CD4-positive, alpha-beta T cell treated with Interleukin-15 for 4 hours (primary cell): ENCODE measurements at places on chromosomes 11 and 22.

DNA sequence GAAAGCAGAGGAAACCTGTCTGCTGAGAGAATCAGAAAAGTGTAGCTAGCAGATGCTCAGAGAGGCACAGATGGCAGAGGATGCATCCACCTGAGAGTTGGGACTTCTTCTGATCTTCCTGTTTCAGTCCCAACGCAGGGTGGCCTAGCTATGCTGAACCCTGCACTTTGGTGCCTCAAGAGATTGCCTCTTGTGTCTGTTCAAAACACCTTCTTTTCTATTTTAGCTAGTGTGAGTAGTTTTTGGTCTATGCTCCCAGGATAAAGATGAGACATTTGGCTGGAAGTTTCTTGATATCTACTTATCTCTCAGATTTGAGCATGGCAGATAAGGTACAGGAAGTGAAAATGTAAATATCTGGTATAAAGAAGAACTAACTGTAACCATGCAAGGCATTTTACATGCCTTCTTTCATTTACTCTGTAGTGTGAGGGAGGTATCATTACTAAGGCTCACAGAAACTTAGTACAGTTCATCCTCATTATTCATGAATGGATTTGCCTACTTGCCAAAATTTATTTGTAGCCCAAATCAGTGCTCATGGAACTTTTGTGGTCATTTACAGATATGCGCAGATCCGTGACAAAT, 47.0 kb upstream of the PSMA1 start:
- no peak for DNase-seq

DNA sequence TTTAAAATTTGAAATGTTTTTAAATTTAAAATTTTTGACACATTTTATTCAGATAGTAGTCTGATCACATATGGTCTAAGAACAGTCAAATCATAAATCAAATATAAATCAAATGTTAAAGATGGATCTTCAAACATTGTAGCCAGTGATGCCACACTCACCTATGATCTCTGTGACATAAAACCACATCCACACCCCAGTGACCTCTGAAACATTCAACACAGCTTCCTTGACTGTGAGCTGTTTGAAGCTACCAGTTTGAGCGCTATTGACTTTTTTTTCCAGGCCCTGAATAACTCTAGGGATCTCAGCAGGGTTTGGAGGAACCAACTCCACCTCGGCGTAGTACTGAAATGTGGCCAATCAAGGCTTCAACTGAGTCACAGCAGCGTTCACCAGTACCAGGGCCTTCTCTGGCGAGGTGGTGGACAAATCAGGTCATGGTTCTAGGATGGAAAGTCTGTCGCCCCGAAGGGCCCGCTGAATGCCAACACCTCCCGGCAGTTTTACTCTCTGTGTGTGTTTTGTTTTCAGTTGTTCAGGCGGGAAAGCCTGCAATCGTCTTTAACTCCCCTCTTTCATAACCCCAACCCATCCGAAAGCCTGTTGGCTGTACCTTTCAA, 4.3 kb upstream of the MARK2 start:
- no peak for DNase-seq

- DNase-seq, result no peak
Measured at GRCh38 chr22:43847376-43848289, 14.7 kb downstream of the SULT4A1 start.

GRCh38 chr11:76744186-76745043, 38.7 kb upstream of the TSKU start:
- DNase-seq, result no peak

GRCh38 chr11:64650923-64651523, 60.0 kb downstream of the SLC22A12 start:
- no peak for DNase-seq

DNA sequence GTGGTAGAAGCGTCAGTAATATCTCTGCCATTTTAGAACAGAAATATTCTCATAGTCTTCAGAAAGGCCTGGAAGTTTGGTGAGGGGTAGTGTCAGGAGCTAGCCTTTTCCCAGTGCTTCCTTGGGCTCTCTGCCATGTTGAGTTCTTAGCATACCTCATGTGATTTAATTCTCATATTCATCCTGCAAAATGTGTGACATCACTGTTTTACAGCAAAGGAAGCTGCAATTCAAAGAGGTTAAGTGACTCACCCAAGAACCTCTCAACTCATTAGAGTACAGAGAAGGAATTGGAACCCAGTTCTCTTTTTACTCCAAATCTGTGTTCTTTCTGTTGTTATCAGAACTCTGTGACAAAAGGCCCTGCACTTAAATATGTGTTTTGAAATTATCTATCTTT, 72.1 kb downstream of the RNF169 start:
- no peak for DNase-seq

DNA sequence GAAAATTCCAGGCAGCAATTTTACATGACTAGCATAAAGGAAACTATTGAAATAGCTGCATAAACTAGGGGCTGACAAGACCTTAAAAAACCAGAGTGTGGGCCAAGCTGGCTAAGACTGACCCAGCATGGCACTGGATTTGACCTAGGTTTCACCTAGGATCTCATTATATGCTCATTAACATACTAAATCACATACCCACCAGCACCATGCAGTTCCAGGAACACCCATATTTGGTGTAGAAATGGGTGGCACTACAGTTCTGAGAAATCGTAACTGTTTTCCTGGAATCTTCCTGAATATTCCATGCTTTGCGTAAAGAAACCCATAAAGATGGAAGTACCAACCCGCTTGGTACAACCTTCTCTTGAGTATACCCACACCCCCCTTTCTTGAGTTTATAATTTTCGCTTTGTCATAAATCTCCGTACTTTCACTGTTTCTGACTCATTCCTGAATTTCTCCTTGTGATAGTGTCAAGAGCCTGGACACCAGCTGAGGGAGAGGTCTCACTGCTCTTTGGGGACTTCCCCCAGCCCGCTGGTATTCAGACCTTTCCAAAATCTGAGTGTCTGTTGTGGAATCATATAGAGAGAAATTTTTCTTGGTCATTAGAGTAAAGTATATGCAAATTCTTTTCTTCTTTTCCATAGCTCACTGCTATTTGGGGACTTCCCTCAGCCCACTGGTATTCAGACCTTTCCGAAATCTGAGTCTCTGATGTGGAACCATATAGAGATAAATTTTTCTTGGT, 55.1 kb downstream of the MTMR3 start:
- no peak for DNase-seq

- no peak for DNase-seq
Measured at GRCh38 chr11:77400775-77401449, 73.0 kb downstream of the PAK1 start.

GRCh38 chr11:78450866-78451265, 33.2 kb upstream of the GAB2 start:
- DNase-seq, result no peak

DNA sequence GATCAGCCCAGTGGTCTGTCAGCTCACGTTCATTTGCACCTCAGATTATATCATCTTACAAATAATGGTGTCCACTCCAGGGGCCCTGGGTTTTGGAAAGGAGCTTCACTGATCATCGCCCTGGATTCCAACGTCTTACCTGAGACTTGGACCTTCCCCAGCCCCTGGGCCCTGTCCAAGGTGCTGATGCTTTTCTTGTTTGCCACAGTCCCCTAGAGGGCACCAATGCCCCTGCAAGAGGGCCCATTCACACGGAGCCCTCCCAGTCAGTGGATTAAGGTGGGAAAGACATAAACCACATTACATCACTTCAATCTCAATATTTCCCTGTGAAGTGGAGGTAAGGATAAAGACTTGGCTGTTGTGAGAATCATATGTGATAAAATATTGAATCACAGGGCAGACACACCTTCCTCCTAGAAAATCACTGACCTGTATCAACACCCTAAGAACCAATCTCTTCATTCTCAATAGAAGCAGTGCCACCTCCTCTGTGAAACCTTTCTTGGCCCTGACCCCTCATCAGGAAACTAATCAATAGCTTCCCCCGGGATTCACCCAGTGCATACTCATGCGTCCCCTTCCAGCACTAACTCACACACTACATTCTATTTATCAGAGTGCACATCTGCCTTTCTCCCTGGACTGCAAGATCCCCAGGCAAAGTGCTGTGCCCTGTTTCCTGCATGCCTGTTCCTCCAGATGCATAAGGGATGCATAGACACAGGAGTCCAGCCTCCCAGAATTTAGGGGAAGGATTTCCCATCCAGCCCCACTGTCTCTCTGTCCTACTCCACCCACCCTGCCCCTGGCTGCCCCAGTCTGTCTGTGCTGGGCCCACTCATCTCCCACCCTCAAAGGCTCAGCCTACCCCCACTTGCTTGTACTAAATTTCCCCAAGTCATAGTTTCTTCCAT, 167.0 kb downstream of the BUD13 start:
- DNase-seq, result no peak

- no peak for DNase-seq
Measured at GRCh38 chr11:1825039-1825740, 9.6 kb upstream of the SYT8 start.

DNA sequence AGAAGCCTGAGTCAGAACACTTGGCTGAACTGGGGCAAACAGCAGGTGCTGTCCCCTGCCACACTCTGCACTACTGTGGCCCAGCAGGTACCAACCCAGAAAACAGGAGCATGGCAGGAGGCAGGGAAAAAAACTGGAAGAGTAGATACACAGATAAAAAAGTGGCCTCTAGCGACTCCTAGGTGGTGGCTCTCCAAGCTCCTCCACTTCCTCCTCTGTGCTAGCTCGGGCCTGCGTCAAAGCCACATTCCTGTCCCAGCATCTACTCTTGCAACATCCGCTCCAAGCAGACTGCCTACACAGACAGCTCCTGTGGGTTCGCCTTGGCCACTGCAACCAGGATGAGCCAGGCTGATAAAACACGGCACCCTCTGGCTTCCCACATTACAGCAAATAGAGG, 6.9 kb downstream of the OR8B12 start:
- DNase-seq, result no peak

GRCh38 chr11:126049159-126049558, 13.5 kb downstream of the CDON start:
- no peak for DNase-seq

DNA sequence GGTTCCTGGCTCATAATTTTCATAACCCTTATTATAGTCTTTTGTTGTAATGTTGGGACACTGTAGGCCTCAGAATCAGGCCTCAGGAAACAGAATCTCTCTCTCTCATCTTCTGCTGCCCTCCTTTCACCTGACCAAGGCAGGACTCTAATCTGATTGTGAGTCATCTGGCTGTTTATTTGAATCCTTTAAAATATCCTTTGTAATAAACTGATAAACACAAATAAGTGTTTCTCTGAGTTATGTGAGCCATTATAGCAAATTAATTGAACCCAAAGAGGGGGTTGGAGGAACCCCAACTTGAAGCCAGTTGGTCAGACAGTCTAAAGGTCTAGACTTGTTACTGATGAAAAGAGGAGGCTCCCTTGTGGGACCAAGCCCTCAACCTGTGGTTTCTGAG, 30.6 kb downstream of the ACER3 start:
- no peak for DNase-seq

- no peak for DNase-seq
Measured at GRCh38 chr11:64987998-64988854, 8.5 kb downstream of the BATF2 start.

DNA sequence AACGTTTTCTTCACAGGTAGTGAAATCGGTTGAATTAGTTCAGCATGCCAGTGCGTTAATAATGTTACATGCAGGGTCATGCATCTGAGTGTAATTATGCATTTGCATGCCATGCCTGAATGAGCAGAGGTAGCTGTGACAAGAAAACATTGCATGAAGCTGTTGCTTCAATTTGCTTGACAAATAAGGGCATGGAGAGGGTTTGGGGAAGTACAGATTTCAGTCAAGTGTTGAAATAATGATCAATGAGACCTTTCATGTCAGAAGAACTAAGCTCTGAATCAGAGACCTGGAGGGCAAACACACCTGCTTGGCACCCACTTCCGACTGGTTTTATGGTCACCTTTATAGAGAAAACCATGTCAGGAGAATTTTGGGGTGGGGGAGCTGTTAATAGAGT, 221.4 kb downstream of the DBX1 start:
- DNase-seq, result no peak

DNA sequence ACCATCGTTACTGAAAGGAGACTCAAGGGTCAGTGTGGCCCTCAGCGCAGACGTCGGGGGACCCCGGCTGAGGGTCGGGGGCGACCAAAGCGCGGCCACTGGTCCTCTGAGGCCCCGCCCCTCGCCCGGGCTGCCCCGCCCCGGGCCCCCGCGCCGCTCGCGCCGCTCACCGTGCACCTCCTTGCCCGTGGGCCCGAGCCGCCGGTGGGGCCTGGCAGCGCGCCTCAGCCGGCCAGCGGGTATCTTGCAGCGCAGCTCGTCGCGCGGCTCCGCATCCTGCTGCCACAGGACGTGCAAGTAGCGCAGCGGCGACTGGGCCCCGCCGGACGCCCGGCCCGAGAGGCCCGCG, 419 bp downstream of the ANKRD54 start:
- DNase-seq, result peak; percentile 28

- DNase-seq, result no peak
Measured at GRCh38 chr11:58905721-58906547, 33.4 kb upstream of the GLYATL1 start.

DNA sequence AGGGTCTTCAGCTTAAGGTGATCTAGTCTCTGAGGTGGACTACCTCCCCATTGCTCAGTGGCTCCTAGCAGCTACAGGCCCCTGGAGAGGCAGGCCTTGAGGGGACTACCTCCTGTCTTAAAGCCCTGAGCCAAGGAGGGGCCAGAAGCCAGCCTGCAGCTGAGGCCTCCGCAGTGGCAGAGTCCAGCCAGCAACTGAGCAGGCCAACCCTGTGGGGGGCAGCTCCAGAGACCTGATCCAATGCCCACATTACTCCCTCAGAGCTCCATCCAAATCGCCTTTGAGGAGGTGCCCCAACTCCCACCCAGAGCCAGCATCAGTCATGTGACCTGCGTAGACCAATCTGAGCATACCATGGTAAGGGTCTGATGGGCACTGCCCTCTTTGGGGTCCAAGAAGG, 2.7 kb downstream of the C2CD2L start:
- no peak for DNase-seq

- no peak for DNase-seq
Measured at GRCh38 chr11:59617876-59618275, 2.3 kb upstream of the OSBP start.

GRCh38 chr22:41969110-41969646, at the start of gene SEPTIN3:
TSS of gene SEPTIN3 (plus strand) at chr22:41969443. CDS start at chr22:41971493, 2,050 bp downstream.
- no peak for DNase-seq

- no peak for DNase-seq
Measured at GRCh38 chr22:22397875-22398524, 110.5 kb downstream of the ZNF280B start.

DNA sequence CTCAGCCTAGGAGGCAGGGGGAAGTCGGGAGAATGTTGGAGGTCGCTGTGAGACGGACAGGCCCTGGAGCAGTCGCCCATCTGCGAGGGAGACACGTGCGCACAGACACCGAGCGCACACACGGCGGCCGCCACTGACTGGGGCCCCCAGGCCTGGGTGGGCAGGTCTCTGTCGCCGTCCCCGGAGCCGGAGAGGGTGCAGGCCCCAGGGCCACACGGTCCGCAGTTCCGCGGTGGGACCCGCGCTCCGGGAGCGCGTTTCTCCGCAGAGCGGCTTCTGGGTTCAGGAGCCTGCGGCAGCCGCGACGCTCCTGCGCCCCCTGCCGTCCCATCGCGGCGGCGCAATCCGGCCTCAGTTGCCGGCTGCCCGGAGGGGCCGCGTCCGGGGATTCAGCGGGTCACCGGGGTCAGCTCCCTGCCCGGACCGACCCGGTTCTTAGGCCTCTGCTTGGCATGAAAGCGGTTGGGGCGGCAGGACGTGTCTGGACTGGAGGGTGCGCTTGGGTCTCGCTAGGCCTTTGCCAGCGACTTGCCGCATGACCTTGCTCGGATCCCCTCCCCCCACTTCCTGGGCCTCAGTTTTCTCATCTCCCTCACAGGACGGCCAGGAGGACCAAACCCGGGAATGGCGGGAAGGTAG, 31.2 kb downstream of the PDE2A start:
- peak; percentile 54 for DNase-seq
